A549 treated with CORT108297 at 1 μM for 4 hours (cell line): ENCODE measurements at places on chromosomes 4 and X. TPM values are rescaled to one million over a fixed set of nuclear protein-coding genes. Genes with fewer than 3 reads are reported as not detected.

GPAT3 gene
- total RNA-seq, result 37.1 to 44.8 TPM (median 41.4 TPM) in 5 replicates

PLXNB3 gene
- total RNA-seq, result 1.6 to 4.2 TPM (median 3.6 TPM) in 5 replicates

RTL9 gene
- total RNA-seq, result 0.05 to 0.08 TPM (median 0.06 TPM) in 5 replicates

ADAMTS3 gene
- total RNA-seq, result 0.02 TPM in 1 of 5 replicates, not detected in the others

OCIAD1 gene
- total RNA-seq, result 118 to 198 TPM (median 127 TPM) in 5 replicates
